SHP77 treated with DMSO at 0.1 percent for 48 hours (cell line): ENCODE measurements at places on chromosomes 5 and 9.

DNA sequence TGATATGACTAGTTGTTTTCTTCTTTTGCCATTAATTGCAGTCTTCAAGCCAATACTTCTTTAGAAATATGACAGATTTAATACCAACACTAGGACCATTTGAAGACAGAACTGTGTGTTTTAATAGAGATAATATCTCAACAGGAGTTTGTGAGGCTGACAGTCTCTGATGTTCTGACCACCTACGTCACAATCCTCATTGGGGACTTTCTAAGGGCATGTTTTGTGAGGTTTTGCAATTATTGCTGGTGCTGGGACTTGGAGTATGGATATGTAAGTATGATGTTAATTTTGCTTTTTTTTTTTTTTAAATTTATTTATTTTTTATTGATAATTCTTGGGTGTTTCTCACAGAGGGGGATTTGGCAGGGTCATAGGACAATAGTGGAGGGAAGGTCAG, 147.6 kb downstream of the ALDH1A1 start:
- no peak for DNase-seq

- DNase-seq = peak; percentile 4
Observed at GRCh38 chr5:126499853-126500342, 76.7 kb downstream of the GRAMD2B start.

DNA sequence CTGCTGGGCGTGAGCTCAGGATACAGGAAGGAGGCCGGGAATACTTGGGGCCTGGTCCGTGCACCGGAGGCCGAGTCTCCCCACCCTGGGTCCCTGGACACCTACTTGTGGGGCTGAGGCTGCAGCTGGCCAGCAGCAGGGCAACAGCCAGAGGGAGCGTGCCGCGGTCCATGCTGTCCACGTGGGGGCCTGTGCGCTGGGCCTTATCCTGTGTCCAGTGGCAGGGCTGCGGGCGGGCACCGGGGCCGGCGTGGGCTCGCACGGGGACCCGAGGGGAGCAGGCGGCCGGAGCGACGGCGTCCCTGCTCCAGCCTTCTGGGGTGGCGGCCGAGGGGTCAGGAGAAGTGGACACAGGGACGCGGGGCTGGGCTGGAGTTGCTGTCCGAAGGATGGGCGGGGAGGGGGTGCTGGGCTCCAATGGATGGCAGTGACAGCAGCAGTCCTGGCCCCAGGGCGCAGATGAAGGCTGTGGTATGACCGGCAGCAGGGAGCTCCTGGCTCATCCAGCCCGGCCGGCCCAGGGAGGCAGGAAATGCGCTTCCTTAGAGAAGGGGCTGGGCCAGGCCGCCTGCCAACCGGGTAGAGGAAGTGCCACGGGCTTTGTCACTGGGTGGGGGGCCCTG, at the start of gene ENG:
Gene ENG (minus strand): TSS at position 475 of the 623 bp plus-strand sequence. CDS start 303 bp downstream, at position 172.
- DNase-seq = no peak

- no peak for DNase-seq
Observed at GRCh38 chr9:128728298-128728697, 4.4 kb upstream of the ZDHHC12 start.

GRCh38 chr5:98339141-98339848, 434.2 kb upstream of the RGMB start:
- DNase-seq = no peak

- DNase-seq = no peak
Observed at GRCh38 chr5:59798862-59799667, 94.5 kb downstream of the PDE4D start.

- DNase-seq = no peak
Observed at GRCh38 chr9:131743501-131743900, 3.6 kb upstream of the RAPGEF1 start.

GRCh38 chr9:6410633-6411032, 2.4 kb upstream of the UHRF2 start:
- no peak for DNase-seq

DNA sequence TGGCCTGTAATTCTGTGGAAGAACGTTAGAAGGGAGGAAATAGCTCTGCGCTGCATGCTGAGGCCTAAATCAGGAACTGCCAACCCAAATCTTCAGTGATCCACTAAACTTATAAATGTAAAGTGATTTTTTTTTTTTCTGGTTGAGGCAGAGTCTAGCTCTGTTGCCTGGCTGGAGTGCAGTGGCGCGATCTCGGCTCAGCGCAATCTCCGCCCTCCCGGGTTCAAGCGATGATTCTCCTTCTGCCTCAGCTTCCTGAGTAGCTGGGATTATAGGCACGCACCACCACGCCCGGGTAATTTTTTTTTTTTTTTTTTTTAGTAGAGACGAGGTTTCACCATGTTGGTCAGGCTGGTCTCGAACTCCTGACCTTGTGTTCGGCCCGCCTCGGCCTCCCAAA, 717.4 kb upstream of the FAM174A start:
- DNase-seq = no peak

DNA sequence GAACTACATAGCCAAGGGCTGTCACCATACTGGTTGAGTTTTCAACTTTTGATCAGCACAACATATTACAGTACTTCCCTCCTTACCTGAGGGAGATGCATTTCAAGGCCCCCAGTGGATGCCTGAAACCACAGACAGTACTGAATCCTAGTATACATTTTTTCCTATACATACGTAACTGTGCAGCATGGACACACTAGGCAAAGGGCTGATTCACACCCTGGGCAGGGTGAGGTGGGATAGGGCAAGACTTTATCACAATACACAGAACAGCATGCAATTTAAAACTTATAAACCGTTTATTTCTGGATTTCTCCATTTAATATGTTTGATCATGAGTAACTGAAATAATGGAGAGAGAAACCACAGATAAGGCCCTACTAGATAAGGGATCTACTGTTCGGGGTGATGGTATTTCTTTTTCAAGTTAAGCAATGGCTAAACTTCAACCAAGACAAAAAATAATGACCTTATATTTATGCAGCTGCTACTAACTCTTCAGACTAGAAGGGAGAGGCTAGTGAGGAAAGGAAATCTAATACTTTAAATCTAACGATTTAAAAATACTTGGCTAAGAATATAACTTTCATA, 186.9 kb upstream of the GNA14 start:
- DNase-seq = no peak
